ENCODE measurements at places on chromosomes 2 and 18.

DNA sequence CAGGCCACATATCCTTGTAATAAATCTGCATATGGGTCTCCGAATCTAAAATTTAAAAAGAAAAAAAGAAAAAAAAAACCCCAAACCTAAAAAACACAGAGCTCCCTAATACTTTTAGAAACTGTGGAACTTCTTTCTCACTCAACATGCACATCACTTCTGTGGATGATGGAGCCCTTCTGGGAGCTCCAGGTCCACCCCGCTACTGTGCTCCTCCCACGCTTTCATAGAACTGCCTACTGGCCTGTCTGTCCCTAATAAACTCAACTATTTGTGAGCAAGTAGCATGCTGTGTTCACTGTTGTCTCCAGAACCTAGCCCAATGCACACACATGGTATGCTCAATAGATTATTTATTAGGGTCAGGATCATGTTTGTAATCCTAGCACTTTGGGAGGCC, 83.1 kb upstream of the FZD5 start:
- H3K27ac ChIP-seq = no peak overlapping the region
- no peak overlapping the region for H3K4me3 ChIP-seq
- no peaks in the 10 kb centered on the region for H3K4me1 ChIP-seq
- no peaks in the 10 kb centered on the region for H3K27me3 ChIP-seq
- no peaks in the 10 kb centered on the region for H3K36me3 ChIP-seq

- H3K4me3 ChIP-seq = no peak overlapping the region
- H3K27me3 ChIP-seq = no peaks in the 10 kb centered on the region
- H3K27ac ChIP-seq = no peak overlapping the region
- DNase-seq = no peak
- peaks cover 14% of the 10 kb centered on the region for H3K36me3 ChIP-seq
- peaks cover 8% of the 10 kb centered on the region for H3K4me1 ChIP-seq
Observed at GRCh38 chr2:135667045-135667444, 74.6 kb upstream of the UBXN4 start.

DNA sequence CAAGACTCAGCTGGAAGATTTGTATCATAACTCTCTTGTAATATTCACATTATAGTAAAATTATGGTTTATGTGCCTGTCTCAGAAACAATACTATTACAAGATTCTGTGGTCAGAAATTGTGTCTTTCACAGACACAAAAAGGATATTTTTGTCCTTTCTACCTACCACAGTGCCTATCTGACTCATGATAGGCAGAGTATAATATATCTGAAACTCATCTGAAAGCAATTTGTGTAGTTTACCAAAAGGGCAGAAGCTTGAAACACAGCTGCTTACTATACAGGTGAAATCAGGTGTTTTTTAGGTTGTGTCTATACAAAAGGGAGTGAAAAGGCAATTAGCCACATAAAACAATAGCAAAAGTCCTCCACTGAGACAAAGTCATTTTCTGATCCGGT, 10.9 kb downstream of the TMEM200C start:
- DNase-seq = no peak
- peaks cover 17% of the 10 kb centered on the region for H3K27me3 ChIP-seq

DNA sequence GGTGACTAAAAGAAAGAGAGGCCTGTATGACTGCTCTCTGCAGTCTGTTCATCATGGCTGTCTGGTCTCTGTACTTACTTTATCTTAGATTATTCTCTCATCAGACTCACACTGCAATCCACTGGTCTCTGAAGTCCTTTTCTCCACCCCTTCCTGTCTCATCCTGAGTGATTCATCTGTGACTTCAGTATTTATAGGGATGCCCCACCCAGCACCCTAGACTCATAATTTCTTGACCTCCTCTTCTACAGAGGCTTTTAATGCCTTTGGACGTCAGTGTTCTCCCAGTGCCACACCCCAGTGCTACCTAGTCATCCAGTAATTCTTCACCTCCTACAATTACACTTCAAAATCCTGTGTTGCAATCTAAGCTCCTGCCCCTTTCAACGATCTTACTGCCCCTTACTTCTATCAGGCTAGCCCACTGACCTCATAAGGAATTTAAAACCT, 14.9 kb upstream of the ITPRID2 start:
- no peaks in the 10 kb centered on the region for H3K27me3 ChIP-seq
- DNase-seq = no peak
- no peak overlapping the region for H3K4me3 ChIP-seq
- H3K36me3 ChIP-seq = no peaks in the 10 kb centered on the region
- no peak overlapping the region for H3K27ac ChIP-seq

GRCh38 chr2:54435325-54436226, 20.6 kb upstream of the SPTBN1 start:
- H3K4me1 ChIP-seq = peaks cover 5% of the 10 kb centered on the region
- no peaks in the 10 kb centered on the region for H3K36me3 ChIP-seq
- H3K27me3 ChIP-seq = no peaks in the 10 kb centered on the region
- no peak overlapping the region for H3K27ac ChIP-seq

- no peak overlapping the region for H3K27ac ChIP-seq
- H3K36me3 ChIP-seq = no peaks in the 10 kb centered on the region
- no peaks in the 10 kb centered on the region for H3K4me1 ChIP-seq
- H3K4me3 ChIP-seq = no peak overlapping the region
Observed at GRCh38 chr18:40937386-40937785, 1017.6 kb upstream of the PIK3C3 start.

GRCh38 chr2:190674966-190675650, 26.2 kb downstream of the NAB1 start:
- no peak overlapping the region for H3K4me3 ChIP-seq
- DNase-seq = no peak
- no peaks in the 10 kb centered on the region for H3K4me1 ChIP-seq
- H3K27me3 ChIP-seq = no peaks in the 10 kb centered on the region

DNA sequence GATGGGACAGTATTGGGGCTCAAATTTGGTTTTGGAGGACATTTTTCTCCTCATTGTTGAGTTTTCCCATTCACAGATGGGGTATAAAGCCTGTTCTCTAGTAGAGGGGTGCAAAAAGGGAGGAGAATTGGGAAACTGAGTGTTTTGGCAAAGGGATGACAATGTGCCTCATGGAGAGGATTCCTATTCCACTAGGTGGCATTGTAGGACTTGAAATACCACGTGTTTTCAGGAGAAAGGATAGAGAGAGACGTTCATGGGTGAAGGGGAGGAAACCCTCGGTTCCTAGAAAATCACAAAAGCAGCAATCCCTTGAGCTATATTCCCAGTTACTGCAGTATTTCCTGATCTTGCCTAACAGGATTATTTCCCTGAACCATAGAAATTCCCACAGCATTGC, 113.7 kb upstream of the SRD5A2 start:
- no peaks in the 10 kb centered on the region for H3K4me1 ChIP-seq
- no peaks in the 10 kb centered on the region for H3K27me3 ChIP-seq

GRCh38 chr2:213846856-213847255, 562.6 kb downstream of the SPAG16 start:
- H3K36me3 ChIP-seq = no peaks in the 10 kb centered on the region
- no peak for DNase-seq
- H3K4me3 ChIP-seq = no peak overlapping the region
- no peak overlapping the region for H3K27ac ChIP-seq
- no peaks in the 10 kb centered on the region for H3K27me3 ChIP-seq

- no peaks in the 10 kb centered on the region for H3K36me3 ChIP-seq
- no peaks in the 10 kb centered on the region for H3K27me3 ChIP-seq
Observed at GRCh38 chr2:195537811-195538210, 119.2 kb upstream of the SLC39A10 start.

- no peak overlapping the region for H3K4me3 ChIP-seq
- no peaks in the 10 kb centered on the region for H3K36me3 ChIP-seq
- no peaks in the 10 kb centered on the region for H3K27me3 ChIP-seq
- no peak overlapping the region for H3K27ac ChIP-seq
Observed at GRCh38 chr2:240351088-240351741, 84.2 kb upstream of the GPC1 start.

- H3K27ac ChIP-seq = no peak overlapping the region
- H3K4me1 ChIP-seq = no peaks in the 10 kb centered on the region
- H3K4me3 ChIP-seq = no peak overlapping the region
Observed at GRCh38 chr18:50857694-50858093, 21.2 kb upstream of the ME2 start.

DNA sequence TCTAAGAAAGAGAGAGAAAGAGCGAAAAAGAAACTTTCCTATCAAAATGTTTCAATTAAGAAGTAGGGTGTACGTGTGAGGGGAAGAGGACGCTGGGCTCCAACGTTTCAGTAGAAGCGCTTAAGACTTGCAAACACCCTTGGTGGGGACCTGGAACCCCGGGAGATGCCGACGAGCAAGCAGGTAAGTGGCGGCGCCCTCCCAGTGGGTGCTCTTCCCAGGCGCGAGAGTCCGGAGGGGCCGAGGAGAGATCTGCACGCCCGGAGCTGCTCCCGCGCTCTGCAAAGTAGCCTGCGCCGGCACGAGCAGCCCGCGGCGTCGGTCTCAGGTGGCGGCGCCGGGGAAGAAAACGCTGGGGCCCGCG, 678 bp upstream of the OTX1 start:
- no peaks in the 10 kb centered on the region for H3K27me3 ChIP-seq
- peaks cover 32% of the 10 kb centered on the region for H3K36me3 ChIP-seq
- peak overlapping the region; percentile 64 for H3K4me3 ChIP-seq
- H3K4me1 ChIP-seq = no peaks in the 10 kb centered on the region

- DNase-seq = no peak
- H3K4me3 ChIP-seq = no peak overlapping the region
- H3K27me3 ChIP-seq = no peaks in the 10 kb centered on the region
- no peaks in the 10 kb centered on the region for H3K36me3 ChIP-seq
- no peak overlapping the region for H3K27ac ChIP-seq
Observed at GRCh38 chr2:196200557-196200956, 29.2 kb upstream of the STK17B start.

DNA sequence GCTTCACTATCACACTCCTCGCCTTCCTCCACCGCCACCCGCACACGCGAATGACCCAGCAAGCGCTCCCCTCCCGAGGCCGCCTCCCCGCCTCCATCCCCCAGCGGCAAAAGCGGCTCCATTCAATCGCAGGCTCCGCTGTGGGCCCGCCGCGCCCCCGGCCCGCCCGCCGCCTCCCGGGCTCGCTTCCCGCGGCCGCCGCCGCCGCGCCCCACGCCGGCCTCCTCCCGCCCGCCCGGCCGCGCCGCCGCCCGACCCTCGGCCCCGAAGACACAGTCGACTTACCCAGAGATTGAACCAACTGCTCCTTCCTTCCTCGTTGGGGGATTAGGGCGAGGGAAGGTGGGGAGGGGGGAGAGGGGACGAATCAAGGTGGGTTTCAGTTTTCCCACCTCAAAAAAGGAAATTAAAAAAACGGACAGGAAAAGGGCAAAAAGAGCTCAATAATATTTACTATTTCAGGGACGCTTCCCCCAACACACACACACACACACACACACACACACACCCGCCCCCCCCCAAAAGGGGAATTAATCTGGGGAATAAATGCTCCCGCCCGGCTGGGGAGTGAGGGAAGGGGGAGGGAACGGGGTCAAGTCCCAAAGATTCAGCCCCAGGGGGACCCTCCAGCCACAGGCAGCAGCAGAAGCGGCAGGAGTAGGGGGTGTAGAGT, 743 bp downstream of the XPO1 start:
- H3K27me3 ChIP-seq = no peaks in the 10 kb centered on the region
- no peaks in the 10 kb centered on the region for H3K36me3 ChIP-seq
- peak overlapping the region; percentile 58 for H3K4me3 ChIP-seq
- H3K4me1 ChIP-seq = peaks cover 10% of the 10 kb centered on the region

- H3K36me3 ChIP-seq = peaks cover 25% of the 10 kb centered on the region
- no peak overlapping the region for H3K4me3 ChIP-seq
- no peaks in the 10 kb centered on the region for H3K27me3 ChIP-seq
- H3K4me1 ChIP-seq = peaks cover 31% of the 10 kb centered on the region
Observed at GRCh38 chr2:27588308-27588707, 5.5 kb downstream of the ZNF512 start.
